Neural progenitor cell (in vitro differentiated cells): ENCODE measurements at places on chromosomes 6 and 20.
A peak's percentile ranks its signal among the peaks of the same experiment; 100 is the strongest.

- no peak for DNase-seq
Observed at GRCh38 chr20:50273601-50274491, 83.2 kb downstream of the CEBPB start.

- DNase-seq = no peak
Observed at GRCh38 chr6:148134592-148134991, 208.0 kb upstream of the SASH1 start.

DNA sequence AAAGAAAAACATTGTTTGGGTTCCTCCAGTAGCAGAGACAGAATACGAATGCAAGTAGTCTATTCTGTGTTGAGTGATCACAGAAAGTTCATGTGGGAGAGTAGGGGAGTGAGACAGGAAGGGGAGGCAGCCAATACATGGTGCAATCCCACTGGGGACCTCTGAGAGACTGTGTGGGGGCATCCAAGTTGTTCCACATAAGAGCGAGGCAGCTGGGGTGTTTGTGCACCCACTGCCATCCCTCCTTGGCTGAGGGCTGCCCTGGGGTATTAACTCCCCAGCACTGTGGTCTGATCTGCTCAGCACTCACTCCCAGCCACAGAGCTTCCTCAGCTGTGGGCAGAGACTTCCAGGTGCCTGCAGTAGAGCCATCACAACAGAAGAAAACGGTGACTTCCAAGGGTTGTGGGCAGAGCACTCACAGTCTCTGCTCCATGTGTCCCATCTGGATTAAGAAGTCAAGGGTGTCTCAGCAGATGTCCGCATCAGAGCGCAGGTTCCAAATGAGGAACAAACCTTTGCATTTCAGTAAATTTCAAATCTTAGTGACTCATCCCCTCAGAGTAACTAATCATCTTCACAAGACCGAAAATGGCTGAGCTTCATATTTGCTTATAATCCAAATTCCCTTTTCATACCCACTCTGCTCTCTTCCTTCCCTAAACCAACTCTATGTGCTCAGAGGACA is 101.9 kb upstream of the NAA20 start:
- no peak for DNase-seq

DNA sequence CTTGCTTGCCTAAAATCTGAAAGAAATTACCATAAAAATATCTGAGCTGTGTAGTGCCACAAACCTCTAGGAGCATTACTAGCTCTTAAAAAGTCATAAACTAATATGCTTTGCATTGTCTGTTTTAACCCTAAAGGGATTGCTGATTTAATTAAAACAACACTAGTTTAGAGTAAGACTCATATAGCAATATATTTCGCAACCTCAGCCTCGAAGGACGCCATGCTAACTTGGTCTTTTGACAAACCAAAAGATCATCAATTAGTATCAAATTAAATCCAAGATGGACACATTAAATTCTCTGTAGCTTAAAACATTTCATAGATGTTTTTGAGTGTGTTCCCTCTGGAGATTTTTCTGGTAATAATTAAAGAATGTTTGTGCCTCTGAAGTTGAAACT is 74.8 kb upstream of the KCNQ5 start:
- DNase-seq = no peak

DNA sequence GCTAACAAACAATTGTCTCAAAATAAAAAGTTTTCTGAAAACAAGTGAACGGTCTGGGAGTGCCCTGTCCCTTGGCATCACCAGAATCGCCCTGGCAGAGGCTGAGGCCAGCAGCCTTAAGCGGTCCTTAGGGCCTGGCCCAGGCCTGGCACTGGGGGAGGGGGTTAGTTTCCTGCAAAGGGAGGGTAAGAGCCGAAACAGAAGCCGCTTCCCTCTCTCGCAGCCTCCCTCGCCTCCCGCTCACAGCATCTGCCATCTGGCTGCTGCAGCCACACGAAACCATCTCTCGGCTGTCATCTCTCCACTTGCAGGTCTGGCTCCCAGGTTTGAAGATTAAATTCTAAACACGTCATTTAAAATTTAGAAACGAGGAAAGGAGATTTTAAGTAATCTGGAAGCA is 31.5 kb downstream of the PMEPA1 start:
- no peak for DNase-seq

DNA sequence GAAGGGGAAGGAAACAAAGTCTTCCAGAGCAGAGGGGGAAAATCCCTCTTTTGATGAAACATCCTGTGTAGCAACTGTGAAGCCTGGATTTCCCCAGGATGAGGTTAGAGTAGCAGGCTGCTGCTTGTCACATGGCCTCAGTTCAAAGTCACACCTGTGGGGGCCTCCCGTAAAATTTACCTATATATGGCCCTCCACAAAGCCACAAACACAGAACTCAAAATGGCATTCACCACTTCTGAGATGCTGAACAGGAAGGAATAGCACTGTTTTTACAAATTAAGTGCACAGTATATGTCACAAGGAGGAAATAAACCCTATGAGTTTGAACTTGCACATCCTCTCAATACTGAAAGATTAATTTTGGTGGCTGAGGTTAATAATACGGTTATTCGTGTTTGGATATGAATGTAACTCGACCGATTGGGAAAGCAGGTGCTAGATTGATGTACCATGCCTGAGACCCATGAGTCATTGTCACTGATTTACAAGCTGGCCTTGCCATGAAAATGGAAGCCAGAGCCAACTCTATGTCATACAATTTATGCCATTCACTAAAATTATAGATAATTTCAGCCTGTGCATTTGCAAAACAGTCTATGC is 70.6 kb downstream of the SGK1 start:
- no peak for DNase-seq

- no peak for DNase-seq
Observed at GRCh38 chr6:121619987-121620740, 184.7 kb downstream of the GJA1 start.

DNA sequence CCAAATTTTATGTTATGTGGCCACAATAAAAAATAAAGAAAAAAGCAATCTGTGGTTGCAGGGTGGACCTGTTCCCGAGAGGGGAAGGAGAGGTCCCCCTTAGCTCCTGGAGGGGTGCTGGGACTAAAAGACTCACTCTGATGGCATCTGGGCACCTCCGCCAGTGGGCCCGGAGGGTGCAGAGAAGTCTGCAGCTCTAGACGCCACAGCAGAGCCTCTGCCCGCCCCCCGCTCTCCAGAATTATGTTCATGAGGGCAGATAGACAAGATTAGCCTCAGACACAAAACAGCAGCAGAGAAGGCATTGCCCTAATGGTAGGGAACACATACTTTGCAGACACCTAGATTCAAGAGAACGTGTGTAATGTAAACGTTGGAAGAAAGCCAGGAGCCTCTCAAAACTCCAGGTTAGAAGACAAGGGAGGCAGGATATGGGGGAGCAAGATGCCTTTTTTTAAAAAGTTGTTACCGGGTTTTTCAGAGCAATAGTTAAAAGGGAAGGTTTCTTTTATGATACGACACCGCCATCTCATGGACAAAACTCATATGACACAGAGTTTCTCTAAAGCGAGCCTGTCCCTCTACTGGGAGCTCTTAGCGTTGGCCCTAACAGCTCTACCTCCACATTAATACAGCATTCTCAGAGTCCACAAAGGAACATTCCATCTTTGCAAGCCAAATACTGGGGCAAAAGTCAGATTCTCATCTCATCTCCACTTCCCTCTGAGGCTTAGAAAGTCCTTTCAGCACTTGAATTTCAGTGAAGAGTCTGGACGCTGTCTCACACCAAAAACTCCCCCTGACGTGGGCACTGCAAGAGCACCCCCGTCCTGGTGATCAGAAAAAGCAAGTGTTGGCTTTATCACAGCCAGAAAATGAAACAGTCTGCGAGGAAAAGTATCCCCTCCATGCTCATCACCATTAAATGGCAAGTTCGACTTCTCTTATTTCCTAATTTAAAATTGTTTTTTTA is 47.2 kb downstream of the FOXF2 start:
- peak; percentile 82 for DNase-seq

DNA sequence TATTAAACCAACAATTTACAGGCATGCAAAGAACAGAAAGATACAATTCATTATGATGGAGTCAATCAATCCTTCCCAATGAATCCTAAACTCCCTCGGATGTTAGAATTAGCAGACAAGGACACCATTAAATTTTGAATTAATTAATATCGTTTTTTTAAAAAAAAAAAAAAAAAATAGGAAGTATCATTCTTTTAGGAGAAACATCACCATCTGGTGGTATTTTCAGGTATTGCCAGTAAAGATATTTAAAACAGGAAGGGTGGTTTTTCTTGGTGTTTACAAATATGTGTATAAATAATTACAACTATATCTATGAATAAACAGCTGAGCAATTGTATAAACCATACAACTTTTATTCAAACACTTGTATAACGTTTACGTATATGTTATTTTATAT is 564.4 kb downstream of the HAO1 start:
- DNase-seq = peak; percentile 50

GRCh38 chr6:123520217-123520616 is 116.5 kb downstream of the TRDN start:
- DNase-seq = no peak

DNA sequence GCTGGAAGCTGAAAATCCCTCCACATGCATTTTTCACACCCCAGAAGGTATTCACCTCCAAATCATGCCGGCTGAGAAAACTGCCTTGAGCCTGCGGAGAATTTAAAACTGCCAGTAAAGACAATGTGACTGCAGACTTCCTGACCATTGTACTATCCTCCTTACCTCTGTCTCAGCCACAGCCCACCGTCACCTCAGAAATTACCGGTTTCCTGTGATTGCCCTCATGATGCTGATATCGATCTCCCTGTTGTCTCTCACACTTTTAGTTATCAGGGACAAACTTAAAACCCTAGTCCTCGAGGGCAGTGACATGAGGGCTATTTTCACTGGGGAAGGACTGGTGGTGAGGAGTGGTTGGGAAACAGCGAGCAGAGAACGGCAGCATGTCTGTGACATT is 30.2 kb upstream of the FOXQ1 start:
- DNase-seq = no peak

DNA sequence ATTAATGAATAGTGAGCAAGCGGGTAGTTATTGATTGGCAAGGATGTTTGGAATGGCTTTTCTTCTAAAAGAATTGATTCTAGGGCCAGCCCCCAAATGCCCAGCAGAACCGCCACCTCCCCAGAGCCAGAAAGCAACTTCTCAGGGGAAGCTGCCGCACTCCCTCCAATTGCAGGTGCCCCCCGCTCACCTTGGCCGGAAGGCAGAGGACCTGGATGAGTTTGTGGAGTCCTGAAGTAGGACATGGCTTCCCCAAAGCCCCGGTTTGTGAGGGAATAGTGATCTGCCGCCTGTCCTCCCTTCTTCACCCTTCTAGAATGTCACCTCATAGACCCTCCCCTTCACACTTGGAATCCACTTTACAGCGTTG is at the start of gene SPATA25:
Gene SPATA25, minus strand, starts transcription at position 277 of the 370 bp plus-strand sequence. Its CDS starts 32 bp downstream, at position 245.
- no peak for DNase-seq

DNA sequence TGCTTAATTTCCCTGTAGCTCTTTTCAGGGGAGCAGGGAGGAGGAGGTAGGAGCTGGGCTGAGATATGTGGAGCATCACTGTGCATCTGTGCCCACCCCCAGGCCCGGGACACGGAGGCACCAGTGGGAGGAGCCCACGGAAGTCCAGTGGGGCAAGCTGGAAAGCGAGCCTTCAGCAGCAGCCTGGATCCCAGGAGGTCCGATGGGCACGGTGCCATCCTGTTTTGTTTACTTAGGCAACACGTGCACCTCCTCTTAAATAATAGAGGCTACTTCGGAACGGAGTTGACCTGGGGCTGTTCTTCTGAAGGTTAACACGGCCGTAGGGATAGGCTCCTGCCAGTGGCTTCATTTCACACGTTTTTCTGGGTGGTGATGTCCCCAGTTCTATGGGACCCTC is 51.6 kb downstream of the CDH4 start:
- no peak for DNase-seq

GRCh38 chr6:143111443-143111842 is 50.8 kb downstream of the AIG1 start:
- no peak for DNase-seq

GRCh38 chr20:46770330-46771194 is 61.1 kb downstream of the SLC2A10 start:
- DNase-seq = no peak

- no peak for DNase-seq
Observed at GRCh38 chr20:4059606-4060005, 44.2 kb upstream of the RNF24 start.

GRCh38 chr6:144331491-144331969 is 46.4 kb downstream of the UTRN start:
- no peak for DNase-seq

DNA sequence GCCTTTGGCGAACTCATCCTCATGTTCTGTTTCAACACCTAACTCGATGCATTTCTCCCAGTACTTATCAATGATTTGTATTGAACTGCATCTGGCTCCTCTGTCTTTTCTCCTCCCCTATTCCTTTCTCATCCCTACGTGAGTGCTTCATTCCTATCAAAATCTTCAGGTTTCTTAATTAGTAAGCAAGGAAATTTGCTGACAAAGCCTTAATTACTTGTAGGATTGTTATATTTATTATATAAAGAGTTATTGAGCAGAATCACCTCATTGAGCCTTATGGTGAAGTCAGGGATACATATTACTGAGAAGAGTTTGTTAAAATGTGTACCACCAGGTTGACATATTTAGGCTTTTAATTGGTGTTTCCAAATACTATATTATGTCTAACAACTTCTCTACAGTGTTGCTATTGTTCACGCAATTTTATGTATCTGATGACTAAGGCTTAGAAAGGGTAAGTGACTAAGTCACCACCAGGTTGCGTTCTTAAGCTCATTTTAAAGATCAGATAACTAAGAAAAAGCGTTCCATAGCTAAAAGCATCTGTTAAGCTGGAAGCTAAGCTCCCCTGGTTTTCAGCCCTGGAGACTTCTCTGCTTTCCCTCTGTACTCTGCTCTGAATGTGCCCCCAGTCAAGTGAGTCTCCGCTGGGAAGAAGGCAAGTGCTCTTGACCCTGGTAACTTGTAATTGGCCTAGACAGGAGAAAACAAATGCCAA is 18.9 kb downstream of the SCGN start:
- no peak for DNase-seq

GRCh38 chr6:132734694-132735236 is 20.9 kb upstream of the VNN1 start:
- no peak for DNase-seq

DNA sequence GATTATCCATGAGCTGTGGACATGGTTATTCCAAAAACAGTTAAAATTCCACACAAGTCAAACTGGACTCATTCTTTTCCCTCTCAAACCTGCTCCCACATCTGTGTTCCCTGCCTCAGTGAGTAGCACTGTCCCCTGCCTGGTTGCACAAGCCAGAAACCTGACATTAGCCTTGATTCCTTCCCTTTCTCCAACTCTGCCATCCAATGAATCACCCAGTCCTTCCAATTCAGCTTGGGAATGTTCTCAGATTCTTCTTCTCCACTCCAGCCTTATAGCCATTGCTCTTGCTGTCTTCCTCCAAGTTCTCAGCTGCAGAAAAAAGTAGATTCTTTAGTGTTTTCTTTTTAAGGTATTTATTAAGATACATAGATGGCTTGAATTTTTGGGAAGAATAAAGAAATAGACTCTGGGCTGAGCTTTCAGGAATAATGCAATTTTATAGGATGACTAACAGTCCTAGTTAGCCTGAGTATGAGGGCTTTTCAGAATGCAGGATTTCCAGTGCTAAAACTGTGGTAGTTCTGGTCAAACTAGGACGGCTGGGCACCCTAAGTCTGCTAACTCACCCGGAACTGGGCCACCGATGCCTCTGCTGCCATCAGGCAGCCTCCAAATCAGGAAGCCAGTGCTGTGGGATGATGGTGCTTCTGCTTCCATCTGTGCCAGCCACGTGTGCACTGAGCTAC is 18.2 kb upstream of the SASH1 start:
- no peak for DNase-seq
